ENCODE measurements at places on chromosomes 11 and 22. TPM values are rescaled to one million over a fixed set of nuclear protein-coding genes. Genes with fewer than 3 reads are reported as not detected.

CNTF gene
- 3.8 TPM for total RNA-seq

THRSP gene
- total RNA-seq, result not detected

SUSD2 gene
- total RNA-seq, result 1.1 TPM

TEX12 gene
- 0.32 TPM for total RNA-seq

A4GALT gene
- total RNA-seq, result not detected

WNT7B gene
- total RNA-seq, result not detected

OSM gene
- 35.2 TPM for total RNA-seq

CD6 gene
- total RNA-seq, result 568 TPM

OR8K5 gene
- total RNA-seq, result not detected
